ENCODE measurements at places on chromosomes 4 and X. TPM values are rescaled to one million over a fixed set of nuclear protein-coding genes. Genes with fewer than 3 reads are reported as not detected.

FHIP1A gene
- 20.4 TPM for total RNA-seq

- no peak for DNase-seq
- no peak overlapping the region for H3K4me3 ChIP-seq
- H3K27me3 ChIP-seq: no peaks in the 10 kb centered on the region
- H3K36me3 ChIP-seq: no peaks in the 10 kb centered on the region
- no peak overlapping the region for H3K27ac ChIP-seq
These were observed 138.9 kb downstream of the SMIM20 start for GRCh38 chr4:26052663-26053541.

DNA sequence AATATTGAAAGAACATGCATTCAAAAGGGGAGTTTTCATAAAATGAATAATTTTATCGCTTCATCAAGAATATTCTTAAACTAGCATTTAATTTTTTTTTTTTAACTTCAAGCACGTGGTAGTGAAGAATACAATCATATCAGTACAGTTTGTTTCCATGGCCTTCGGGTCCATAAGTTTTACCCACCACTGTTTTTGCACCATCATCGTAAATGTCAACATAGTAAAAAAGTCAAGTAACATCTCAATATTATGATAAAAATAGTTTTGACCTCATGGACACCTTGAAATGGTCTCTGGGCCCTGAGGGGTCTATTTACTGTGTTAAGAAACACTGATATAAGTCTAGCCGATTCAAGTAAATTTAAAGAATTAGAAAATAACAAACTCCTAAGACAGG lies 80.2 kb downstream of the ANKRD17 start:
- H3K36me3 ChIP-seq: no peaks in the 10 kb centered on the region
- peaks cover 25% of the 10 kb centered on the region for H3K4me1 ChIP-seq
- no peak overlapping the region for H3K4me3 ChIP-seq
- DNase-seq: no peak
- no peaks in the 10 kb centered on the region for H3K27me3 ChIP-seq

FAM114A1 gene
- total RNA-seq: 105 TPM

- no peak for DNase-seq
- H3K4me3 ChIP-seq: no peak overlapping the region
These were observed 86.3 kb downstream of the RTL9 start for GRCh38 chrX:110444996-110445395.

NSG1 gene
- total RNA-seq: 32.9 TPM

TRIM60 gene
- not detected for total RNA-seq

SH2D1A gene
- total RNA-seq: 0.74 TPM

SPP1 gene
- 11.8 TPM for total RNA-seq

DNA sequence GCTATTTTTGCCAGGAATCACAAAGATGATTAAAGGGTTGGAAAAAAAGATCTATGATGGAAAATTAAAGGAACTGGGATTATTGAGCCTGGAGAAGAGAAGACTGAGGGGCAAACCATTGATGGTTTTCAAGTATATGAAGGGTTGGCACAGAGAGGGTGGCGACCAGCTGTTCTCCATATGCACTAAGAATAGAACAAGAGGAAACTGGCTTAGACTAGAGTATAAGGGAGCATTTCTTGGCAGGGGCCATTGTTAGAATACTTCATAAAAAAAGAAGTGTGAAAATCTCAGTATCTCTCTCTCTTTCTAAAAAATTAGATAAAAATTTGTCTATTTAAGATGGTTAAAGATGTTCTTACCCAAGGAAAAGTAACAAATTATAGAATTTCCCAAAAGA lies 75.1 kb downstream of the NPNT start:
- H3K27me3 ChIP-seq: no peaks in the 10 kb centered on the region
- H3K27ac ChIP-seq: no peak overlapping the region
- H3K4me3 ChIP-seq: no peak overlapping the region
- no peaks in the 10 kb centered on the region for H3K4me1 ChIP-seq
- no peak for DNase-seq

- DNase-seq: no peak
- H3K27ac ChIP-seq: no peak overlapping the region
- no peaks in the 10 kb centered on the region for H3K36me3 ChIP-seq
- no peaks in the 10 kb centered on the region for H3K4me1 ChIP-seq
- no peak overlapping the region for H3K4me3 ChIP-seq
- no peaks in the 10 kb centered on the region for H3K27me3 ChIP-seq
These were observed 69.2 kb upstream of the PNPLA4 start for GRCh38 chrX:7996414-7996813.

ARHGAP6 gene
- total RNA-seq: 15.7 TPM

PAGE4 gene
- total RNA-seq: not detected

DNA sequence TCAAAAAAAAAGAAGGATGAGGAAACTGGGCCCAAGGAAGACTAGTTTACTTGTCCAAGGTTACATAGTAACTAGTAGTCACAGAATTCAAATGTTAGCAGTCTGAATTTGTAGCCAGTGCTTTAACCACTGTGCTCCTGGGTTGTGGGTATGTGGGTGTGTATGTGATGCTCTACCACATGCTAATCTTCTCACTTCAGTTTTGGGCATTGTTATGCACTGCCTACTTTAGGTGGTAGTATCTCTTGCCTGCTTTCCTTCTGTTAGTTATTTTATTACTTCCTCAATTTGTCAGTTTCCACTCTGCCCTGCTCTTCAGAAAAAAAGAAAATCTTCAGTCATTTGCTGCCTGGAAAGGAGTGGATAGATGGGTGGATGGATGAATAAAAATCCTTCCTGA lies 219.2 kb downstream of the RPA4 start:
- no peak overlapping the region for H3K27ac ChIP-seq
- no peaks in the 10 kb centered on the region for H3K27me3 ChIP-seq
- no peaks in the 10 kb centered on the region for H3K4me1 ChIP-seq
- H3K4me3 ChIP-seq: no peak overlapping the region
- no peak for DNase-seq

PTCHD1 gene
- total RNA-seq: 3.4 TPM

EMCN gene
- 20.1 TPM for total RNA-seq

ABCG2 gene
- 7.4 TPM for total RNA-seq

- DNase-seq: no peak
- no peak overlapping the region for H3K4me3 ChIP-seq
- H3K4me1 ChIP-seq: no peaks in the 10 kb centered on the region
- H3K27me3 ChIP-seq: no peaks in the 10 kb centered on the region
- H3K27ac ChIP-seq: no peak overlapping the region
- no peaks in the 10 kb centered on the region for H3K36me3 ChIP-seq
These were observed 93.4 kb downstream of the TMA16 start for GRCh38 chr4:163587867-163588266.

UGT2B15 gene
- not detected for total RNA-seq

CFAP99 gene
- total RNA-seq: not detected

TRPC5OS gene
- not detected for total RNA-seq

DNA sequence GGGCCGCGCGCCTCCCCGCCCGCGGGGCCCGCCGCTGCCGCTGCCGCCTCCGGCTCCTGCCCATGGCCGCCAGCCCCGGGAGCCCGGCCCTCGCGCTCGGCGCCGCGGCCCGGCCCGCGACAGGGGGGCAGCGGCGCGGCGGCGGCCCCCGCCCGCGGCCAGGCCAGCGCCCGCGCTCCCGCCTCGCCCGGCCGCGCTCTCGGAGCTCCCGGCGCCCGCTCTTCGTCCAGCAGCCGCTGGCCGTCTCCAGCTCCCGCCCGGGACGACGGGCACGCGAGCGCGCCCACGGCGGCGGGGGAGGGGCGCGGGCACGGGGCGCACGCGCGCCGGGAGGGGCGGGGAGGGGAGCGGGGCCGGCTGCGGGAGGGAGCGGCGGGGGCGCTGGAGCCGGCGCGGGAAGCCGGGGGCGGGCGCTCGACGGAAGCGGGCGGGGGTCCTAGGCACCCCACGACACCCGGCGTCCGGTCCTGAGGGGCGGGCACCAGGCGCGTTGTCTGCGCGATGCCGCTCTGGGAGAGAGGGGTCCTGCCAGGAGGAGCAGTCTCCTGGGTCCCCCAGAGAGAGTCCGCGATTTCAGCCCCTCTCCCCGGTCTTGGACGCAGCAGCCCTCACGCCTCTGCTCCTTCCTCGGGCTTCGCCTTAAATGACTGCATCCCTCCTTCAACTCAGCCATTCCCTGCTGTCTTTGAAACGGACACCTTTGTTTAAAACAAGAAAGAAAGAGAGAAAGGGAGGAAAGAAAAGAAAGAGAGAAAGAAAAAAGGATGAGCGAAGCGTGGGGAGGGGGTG lies 490 bp upstream of the PDZD4 start:
- H3K36me3 ChIP-seq: no peaks in the 10 kb centered on the region
- peaks cover 14% of the 10 kb centered on the region for H3K4me1 ChIP-seq
- no peak overlapping the region for H3K27ac ChIP-seq
- no peaks in the 10 kb centered on the region for H3K27me3 ChIP-seq
- no peak for DNase-seq

DNA sequence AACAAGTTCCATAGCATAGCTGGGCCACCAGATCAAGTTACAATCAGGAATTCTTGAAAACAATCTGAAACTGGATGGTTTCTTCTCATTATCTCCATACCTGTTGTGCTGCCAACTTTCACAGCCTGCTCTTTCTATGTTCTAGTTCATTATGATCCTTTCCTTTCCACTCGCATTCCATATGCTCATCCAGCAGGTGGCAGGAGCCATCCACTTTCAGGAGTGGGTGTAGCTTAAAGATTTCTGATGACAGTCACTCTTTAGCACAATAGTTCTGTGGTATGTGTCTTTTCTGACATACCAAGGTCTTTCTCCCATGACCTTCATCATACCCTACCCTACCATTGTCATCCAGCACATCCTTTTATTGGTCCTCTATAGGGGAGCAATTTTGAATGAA lies 46.4 kb downstream of the PAGE2 start:
- H3K27ac ChIP-seq: no peak overlapping the region
- H3K4me1 ChIP-seq: no peaks in the 10 kb centered on the region
- no peaks in the 10 kb centered on the region for H3K36me3 ChIP-seq
- H3K4me3 ChIP-seq: no peak overlapping the region

DNA sequence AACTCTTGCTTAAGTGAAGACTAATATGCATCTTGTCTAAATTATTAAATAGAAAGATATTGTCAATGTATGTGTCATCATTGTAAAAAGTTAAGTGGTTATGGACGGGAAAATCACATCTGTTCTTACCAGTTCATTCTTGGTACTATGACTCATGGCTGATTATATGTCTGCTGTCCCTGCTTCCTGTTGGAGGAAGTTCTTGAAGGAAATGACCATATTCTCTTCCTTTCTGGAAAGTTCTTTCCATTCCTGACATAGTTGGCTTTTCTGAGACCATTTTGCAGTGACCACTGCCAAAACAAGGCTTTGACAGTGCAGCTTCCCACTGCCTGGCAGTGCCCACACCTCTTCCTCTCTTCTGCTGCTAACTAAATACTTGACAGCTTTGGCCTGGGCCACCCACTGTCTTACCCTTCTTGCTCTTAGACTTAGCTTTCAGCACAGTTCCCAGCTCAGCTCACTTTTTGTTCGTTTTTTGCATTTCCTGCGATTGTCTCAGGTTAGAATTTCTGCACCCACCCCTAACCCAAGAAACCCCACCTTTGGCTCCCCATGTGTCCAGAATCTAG lies 13.2 kb upstream of the CLDN24 start:
- no peaks in the 10 kb centered on the region for H3K27me3 ChIP-seq
- H3K4me1 ChIP-seq: no peaks in the 10 kb centered on the region
- H3K36me3 ChIP-seq: no peaks in the 10 kb centered on the region
- H3K4me3 ChIP-seq: no peak overlapping the region

FAM47C gene
- not detected for total RNA-seq

- H3K27ac ChIP-seq: no peak overlapping the region
- DNase-seq: no peak
- H3K36me3 ChIP-seq: peaks cover 5% of the 10 kb centered on the region
- H3K27me3 ChIP-seq: no peaks in the 10 kb centered on the region
These were observed 35.8 kb downstream of the YIPF6 start for GRCh38 chrX:68534691-68535090.

GASK1B gene
- total RNA-seq: 24.3 TPM

DNA sequence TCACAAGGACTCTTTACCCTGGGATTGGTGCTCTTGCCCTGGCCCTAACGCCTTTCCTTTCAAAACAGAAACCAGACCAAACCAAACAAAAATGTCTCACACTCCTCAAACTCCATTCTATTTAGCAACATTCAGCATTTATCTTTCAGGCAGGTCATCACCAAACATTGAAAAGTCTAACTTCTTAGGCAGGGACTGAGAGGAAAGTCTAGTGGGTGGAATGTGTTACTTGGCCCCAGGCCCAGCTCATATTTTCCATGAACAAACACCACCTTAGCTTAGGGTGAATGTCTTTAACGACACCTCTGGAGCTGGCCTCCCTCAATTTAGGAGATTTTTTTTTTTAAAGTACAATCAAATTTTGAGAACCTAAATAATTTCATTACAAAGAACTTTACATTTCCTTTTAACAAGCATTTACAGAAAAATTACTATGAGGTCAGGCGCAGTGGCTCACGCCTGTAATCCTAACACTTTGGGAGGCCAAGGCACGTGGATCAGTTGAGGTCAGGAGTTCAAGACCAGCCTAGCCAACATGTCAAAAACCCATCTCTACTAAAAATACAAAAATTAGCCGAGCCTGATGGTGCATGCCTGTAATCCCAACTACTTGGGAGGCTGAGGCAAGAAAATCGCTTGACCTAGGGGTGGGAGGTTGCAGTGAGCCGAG lies 10.2 kb upstream of the N4BP2 start:
- DNase-seq: no peak
- H3K4me3 ChIP-seq: no peak overlapping the region
- H3K36me3 ChIP-seq: no peaks in the 10 kb centered on the region

TRIML2 gene
- not detected for total RNA-seq

PNMA6E gene
- total RNA-seq: not detected

DNA sequence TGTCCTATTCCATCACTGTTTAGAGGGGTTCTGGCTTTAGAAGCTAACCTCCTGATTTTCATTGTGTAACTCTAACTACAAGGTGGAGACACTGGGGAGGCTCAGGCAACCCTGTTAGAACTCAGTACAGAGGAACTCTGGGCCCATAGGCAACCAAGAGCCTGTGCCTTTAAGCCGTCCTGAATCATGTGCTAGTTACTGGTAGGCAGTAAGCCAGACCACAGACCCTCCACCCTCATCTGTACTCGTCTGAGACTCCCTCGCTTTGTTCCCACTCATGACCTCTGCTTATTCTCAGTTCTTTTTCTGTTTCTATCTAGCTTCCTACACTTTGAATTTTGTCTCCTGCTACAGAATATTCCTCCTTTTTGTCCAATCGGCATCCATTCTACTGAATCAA lies 31.4 kb downstream of the TBC1D1 start:
- DNase-seq: no peak
- no peaks in the 10 kb centered on the region for H3K4me1 ChIP-seq
- no peak overlapping the region for H3K4me3 ChIP-seq
- no peaks in the 10 kb centered on the region for H3K36me3 ChIP-seq
- no peaks in the 10 kb centered on the region for H3K27me3 ChIP-seq

DNA sequence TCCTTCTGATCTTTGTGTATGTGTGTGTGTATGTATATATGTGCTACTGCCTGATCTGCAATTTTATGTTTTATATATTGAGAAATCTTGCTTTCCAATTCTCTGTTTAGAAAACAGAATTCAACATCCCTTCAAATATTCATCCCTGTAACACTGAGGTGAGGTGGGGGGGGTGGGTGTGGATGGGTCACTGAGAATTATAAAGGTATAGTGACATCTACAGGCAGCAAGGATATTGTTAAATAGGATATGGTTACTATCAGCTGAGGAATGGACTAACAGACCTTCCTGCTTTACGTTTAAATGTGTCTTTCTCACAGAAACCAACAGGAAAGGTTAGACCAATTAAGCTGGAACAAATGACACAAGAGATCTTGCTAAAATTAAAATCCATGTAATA lies 19.0 kb upstream of the MAGEB2 start:
- H3K27ac ChIP-seq: no peak overlapping the region
- H3K4me3 ChIP-seq: no peak overlapping the region
- H3K4me1 ChIP-seq: no peaks in the 10 kb centered on the region
- no peaks in the 10 kb centered on the region for H3K36me3 ChIP-seq
- DNase-seq: no peak
- H3K27me3 ChIP-seq: no peaks in the 10 kb centered on the region

PLXNA3 gene
- total RNA-seq: 20.1 TPM

- H3K4me1 ChIP-seq: peaks cover 47% of the 10 kb centered on the region
- peak overlapping the region; percentile 84 for H3K4me3 ChIP-seq
- H3K36me3 ChIP-seq: no peaks in the 10 kb centered on the region
- H3K27me3 ChIP-seq: no peaks in the 10 kb centered on the region
These were observed 739 bp downstream of the GAK start for GRCh38 chr4:931194-931959.

All from vagina (tissue), 2 donors.